ENCODE measurements at places on chromosomes 6 and 20.

GRCh38 chr6:170444056-170444591, 109.0 kb downstream of the PSMB1 start:
- peak; percentile 21 for DNase-seq

DNA sequence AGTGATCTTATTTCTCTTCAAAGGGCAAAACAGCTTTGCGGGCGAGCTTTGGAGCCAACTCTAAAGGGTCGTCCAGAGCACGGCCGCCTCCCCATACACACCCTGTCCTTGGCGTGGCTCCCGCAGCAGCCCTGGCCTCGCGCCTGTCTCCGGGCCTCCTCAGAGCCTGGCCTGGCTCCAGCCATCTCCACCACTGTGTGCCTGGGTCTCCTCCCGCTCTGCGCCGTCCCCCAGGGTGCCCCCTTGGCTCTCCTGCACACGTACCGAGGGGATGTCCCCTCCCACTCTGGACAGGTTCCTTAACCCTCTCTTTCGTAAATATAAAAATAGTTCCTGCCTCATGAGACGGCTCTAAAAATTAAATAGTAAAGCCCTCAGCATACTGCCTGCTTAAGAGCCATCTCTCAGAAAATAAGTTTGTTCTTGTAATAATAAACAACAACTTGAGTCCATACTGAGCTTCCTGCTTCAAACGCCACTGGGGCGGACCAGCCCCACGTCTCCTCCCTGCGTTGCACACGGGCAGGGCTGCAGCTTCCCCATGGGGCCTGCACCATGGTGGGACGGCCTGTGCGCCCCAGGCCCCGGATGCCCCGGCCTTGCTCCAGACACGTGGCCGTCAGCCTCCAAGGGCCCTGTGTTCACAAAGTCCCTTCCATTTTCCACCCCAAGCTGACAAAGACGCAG, 226.2 kb downstream of the TTLL2 start:
- DNase-seq = no peak

DNA sequence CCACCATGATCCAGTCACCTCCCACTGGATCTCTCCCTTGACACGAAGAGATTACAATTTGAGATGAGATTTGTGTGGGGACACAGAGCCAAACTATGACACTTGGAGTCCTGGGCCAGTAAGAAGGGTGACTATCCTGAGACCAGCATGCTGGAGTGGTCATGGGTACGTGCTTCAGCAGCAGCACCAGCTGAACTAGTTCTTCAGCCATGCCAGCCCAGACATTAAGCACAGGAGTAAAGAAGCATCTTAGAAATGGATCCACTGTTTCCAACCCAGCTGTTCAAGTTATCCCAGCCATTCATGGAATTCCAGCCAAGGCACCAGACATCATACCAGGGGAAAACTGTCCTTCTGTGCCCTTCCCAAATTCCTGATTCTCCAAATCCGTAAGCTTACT, 370.0 kb downstream of the MAFB start:
- no peak for DNase-seq

DNA sequence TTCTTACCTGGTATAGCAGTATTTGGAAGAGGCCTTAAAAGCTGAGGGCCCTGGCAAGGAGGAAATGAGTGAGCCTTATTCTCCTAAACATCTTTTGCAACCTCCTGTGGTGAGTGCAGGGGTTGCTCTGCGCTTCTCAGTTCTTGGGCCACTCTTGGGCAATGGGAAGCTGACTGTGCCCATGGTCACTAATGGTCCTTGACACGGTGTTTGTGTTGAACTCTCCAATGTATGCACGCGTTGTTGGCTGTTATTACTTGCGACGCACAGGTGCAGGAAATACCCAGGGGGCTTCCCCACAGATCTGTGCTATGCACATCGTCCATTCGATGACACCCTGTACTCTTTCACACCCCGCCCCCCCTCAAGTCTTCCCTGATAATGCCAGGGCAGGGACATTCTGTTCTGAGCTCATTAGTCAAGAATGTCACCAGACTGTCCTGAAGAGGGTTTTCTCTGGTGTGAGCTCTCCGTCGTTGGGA, 79.7 kb downstream of the EDN1 start:
- DNase-seq = peak; percentile 62

- DNase-seq = no peak
Observed at GRCh38 chr6:147869869-147870268, 361.4 kb downstream of the SAMD5 start.

DNA sequence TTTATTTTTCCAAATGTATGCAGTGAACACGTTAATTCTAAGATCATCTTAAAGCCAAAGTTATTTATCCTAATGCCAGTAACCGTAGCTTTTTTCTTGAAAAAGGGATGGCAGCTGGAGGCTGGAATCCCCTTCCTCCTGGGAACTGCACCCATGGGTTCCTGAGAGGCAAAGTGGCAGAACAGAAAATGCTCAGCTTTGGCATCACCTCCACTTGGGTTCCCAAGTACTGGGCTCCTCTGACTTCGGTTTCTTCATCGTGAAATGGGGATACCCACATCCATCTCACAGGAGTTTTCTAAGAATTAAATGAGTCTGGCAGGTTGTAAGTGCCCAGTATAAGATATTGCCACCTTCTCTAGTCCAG, 6.2 kb upstream of the DDX43 start:
- no peak for DNase-seq
